Renal cortex interstitium (tissue), 15 donors: ENCODE measurements at places on chromosomes 16 and 17. TPM values are rescaled to one million over a fixed set of nuclear protein-coding genes. Genes with fewer than 3 reads are reported as not detected.

GRCh38 chr16:9092978-9093344, 1.5 kb downstream of the HAPSTR1 start:
- no peak for DNase-seq

DNA sequence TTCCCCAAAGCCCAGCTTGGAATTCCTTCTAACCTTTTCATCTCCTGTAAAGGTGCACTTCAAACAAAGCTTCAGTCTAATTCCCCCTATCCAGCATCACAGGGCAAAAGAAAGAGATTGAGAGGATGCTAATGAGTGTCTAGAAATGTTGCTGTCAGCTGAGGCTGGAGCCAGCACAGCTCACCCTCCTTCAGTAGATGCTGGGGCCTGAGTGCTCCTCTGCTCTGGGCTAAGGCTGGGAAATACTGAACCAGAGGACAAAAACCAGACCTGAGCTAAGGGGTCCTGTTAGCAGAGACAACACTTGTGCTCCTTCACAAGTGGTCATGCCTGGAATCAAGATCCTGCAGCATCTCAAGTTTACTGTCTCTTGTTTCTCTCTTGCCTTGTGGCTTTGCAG, 85.0 kb downstream of the CHD9NB start:
- no peak for DNase-seq

The GAS2L2 gene
- 0.08 TPM for polyA plus RNA-seq

The COPRS gene
- polyA plus RNA-seq = 47.0 TPM

The RCVRN gene
- polyA plus RNA-seq = 0.13 TPM

The COX4I1 gene
- polyA plus RNA-seq = 390 TPM

- no peak for DNase-seq
These were observed 48.2 kb downstream of the CCDC42 start for GRCh38 chr17:8696426-8696825.

- DNase-seq = no peak
These were observed 165.3 kb downstream of the SDK2 start for GRCh38 chr17:73478768-73479424.

The NACA2 gene
- polyA plus RNA-seq = 1.7 TPM

The LAT gene
- polyA plus RNA-seq = 5.3 TPM

DNA sequence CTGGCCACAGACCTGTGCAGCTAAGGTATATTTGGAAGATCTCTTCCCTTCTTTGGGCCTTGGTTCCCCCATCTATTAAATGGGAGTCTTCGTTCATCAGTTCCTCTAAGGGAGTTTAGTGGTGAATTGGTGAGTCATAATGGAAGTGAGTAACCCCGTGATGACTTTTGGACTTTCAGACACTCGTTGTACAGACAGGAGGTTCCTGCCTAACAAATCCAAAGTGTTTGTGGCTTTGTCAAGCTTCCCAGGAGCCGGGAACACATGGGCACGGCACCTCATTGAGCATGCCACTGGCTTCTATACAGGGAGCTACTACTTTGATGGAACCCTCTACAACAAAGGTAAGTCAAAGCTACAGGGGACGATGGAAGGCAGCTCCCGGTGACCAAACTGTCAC, 40.4 kb downstream of the WSCD1 start:
- DNase-seq = no peak

GRCh38 chr17:68600931-68601564, at the start of gene FAM20A:
FAM20A (minus strand) TSS chr17:68601367; CDS start chr17:68600666, 701 bp downstream.
- DNase-seq = no peak

- no peak for DNase-seq
These were observed 11.0 kb downstream of the KDM8 start for GRCh38 chr16:27214084-27214961.

The EIF5A gene
- polyA plus RNA-seq = 324 TPM

- no peak for DNase-seq
These were observed 76.2 kb upstream of the ZFHX3 start for GRCh38 chr16:73124097-73124652.

- no peak for DNase-seq
These were observed 59.2 kb upstream of the GOT2 start for GRCh38 chr16:58793366-58793765.

DNA sequence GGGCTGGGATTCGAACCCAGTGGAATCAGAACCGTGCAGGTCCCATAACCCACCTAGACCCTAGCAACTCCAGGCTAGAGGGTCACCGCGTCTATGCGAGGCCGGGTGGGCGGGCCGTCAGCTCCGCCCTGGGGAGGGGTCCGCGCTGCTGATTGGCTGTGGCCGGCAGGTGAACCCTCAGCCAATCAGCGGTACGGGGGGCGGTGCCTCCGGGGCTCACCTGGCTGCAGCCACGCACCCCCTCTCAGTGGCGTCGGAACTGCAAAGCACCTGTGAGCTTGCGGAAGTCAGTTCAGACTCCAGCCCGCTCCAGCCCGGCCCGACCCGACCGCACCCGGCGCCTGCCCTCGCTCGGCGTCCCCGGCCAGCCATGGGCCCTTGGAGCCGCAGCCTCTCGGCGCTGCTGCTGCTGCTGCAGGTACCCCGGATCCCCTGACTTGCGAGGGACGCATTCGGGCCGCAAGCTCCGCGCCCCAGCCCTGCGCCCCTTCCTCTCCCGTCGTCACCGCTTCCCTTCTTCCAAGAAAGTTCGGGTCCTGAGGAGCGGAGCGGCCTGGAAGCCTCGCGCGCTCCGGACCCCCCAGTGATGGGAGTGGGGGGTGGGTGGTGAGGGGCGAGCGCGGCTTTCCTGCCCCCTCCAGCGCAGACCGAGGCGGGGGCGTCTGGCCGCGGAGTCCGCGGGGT, at the start of gene CDH1:
Gene CDH1 (plus strand): TSS at position 247 of the 684 bp plus-strand sequence. CDS start 124 bp downstream, at position 371.
- no peak for DNase-seq

The SKAP1 gene
- polyA plus RNA-seq = 12.3 TPM

GRCh38 chr16:54928016-54928356, 2.7 kb upstream of the IRX5 start:
- DNase-seq = no peak

DNA sequence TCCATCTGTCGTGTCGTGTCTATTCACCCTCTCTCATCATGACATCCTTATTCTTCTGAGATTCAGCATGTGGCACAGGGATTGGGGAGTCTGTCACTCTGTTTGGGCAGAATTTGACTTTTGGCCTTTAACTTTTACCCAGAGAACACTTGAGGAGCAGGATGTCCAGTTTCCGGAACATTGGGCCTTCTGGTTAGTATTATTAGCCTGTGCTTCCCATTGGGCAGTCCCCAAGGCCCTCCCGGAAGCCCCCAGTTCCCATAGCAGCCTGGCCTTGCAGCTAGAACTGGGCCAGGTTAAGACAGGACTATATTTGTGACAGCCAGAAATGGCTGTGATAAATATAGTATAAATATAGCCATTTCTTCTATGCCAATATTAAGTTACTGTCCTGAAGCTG, 9.6 kb downstream of the SCN4A start:
- DNase-seq = no peak

The RPH3AL gene
- polyA plus RNA-seq = 12.7 TPM

The DPEP3 gene
- polyA plus RNA-seq = 0.14 TPM

DNA sequence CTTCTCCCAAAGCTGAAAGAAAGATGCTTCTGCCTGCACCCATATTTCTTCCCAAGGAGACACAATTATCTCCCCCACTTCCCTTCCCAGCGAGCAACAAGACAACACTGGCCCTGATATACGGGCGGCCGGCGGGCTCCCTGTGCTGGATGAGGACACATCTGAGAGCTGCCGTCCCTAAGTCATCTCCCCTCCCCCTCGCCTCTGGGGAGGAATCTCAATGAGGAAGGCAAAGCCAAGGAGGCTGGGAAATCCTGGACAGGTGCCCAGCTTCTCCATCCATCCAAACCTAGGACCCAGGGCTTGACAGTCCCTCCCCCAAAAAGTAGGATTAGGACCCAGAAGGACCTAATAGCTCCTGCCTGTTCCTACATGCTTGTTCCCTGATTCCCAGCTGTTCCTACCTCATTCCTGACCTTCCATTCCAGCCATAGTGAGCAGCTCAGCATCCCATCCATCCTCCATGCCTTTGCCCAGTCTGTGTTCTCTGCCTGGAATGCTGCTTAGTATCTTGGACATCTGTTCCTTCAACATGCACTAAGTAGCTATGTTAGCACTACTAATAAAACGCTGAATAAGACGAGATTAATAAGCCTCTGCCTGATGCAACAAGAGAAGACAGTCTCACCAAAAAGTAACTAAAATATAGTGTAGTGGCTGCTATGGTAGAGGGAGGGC, 167.9 kb downstream of the CCT6B start:
- no peak for DNase-seq

DNA sequence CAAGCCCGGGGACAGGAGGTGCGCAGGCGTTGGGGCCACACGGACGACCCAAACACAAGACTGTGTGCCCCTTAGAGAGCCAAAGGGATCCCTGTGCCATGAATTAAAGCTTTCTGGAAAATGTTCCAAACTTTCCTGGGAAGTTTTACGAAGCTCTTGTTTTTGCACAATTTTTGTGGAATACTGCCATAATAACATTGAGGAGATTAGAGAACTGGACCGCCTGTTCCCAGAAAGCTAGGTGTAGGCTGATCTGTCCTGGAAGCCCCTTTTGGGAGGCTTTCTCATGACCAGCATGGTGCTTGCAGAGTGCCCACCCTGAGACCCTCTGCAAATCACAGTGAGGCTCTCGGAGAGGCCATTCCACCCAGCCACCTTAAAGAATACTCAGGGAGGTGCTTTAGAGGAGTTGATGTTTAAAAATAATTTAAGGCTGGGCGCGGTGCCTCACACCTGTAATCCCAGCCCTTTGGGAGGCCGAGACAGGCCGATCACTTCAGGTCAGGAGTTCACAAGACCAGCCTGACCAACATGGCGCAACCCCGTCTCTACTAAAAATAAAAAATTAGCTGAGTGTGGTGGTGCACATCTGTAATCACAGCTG, 1.1 kb downstream of the KDM8 start:
- DNase-seq = no peak

- DNase-seq = no peak
These were observed 804 bp downstream of the ATP6V0C start for GRCh38 chr16:2514333-2515179.

DNA sequence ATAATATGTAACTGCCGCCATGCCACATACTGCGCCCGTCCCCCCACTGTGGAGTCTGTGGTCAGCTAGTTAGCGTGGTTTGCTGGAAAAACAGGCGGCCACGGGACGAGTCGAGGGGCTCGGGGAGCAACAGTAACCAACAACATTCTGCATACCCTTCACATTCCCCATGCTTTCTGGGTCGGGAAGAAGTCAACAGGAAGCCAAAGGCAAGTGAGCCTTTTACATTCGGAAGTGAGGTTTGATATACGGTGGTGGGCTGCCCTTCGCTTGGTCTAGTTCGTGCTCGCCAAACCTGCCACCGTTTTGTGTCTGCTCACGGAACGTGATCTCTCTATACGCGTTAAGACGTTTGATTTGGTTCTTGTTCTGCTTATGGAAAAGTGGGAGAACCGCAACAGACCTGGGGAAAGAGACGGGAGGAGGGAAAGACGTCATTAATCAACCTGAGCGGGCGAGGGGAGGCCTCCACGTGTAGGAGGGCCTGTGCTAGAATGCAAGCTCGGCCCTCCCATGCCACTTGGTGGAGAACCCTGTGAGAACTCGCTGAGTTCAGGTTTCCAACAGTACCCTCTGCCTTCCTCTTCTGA, 28.9 kb upstream of the CFAP20 start:
- peak; percentile 17 for DNase-seq

DNA sequence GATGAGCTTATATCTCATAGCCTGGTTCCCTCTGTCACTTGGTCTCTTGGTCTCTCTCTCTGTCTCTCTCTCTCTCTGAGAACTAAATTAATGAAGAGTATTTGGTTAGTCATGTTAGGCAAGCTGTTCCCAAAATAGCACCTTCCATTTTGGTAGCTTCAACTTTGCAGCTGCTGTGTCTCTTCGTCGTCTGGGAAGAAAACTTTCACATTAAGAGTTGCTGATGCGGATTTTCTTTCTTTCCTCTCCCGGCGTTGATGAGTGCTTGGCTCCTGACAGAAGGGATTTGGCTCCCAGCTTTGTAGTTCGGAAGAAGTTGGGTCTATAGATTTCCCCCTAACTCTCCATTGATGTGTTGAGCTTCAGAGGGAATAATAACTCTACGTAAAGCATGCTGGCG, at the start of gene RBFOX1:
Gene RBFOX1 (plus strand): TSS at position 235 of the 400 bp plus-strand sequence.
- DNase-seq = no peak

- DNase-seq = peak; percentile 29
These were observed 6.9 kb downstream of the USP6 start for GRCh38 chr17:5122586-5123342.

GRCh38 chr17:74773871-74774286, 2.3 kb downstream of the NAT9 start:
- no peak for DNase-seq

DNA sequence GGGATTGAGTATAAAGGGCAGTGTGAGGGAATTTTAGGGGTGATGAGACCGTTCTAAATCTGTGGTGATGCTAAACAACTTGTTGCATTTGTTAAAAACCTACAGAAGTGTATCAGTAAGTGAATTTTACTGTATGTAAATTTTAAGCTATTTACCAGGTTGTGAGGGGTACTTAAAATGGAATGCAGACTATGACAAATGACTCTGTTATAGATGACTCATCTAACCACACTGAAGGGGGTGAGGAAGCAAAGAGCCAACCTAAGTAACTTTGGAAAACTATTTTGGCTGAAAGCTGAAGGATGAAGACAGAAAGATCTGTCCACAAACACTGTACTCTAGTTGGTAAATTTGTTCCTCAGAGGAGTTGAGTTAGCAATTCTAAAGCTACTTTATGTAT, 5.3 kb upstream of the MKS1 start:
- no peak for DNase-seq

The MAP3K14 gene
- 4.5 TPM for polyA plus RNA-seq
